GM23248 (cell line): ENCODE measurements at places on chromosomes 12 and 14. TPM values are rescaled to one million over a fixed set of nuclear protein-coding genes. Genes with fewer than 3 reads are reported as not detected.
A peak's percentile ranks its signal among the peaks of the same experiment; 100 is the strongest.

The KRT1 gene
- total RNA-seq = not detected in 2 replicates

The PLEKHA5 gene
- total RNA-seq = 12.1 and 12.4 TPM in 2 replicates

The PLCZ1 gene
- total RNA-seq = not detected in 2 replicates

The CMA1 gene
- not detected in 2 replicates for total RNA-seq

GRCh38 chr12:84415946-84416345 lies 496.7 kb downstream of the SLC6A15 start:
- H3K36me3 ChIP-seq = no peaks in the 10 kb centered on the region
- no peak for DNase-seq
- peaks cover 5% of the 10 kb centered on the region; the same call in 1 of the 2 replicates for H3K4me1 ChIP-seq
- no peak overlapping the region for H3K4me3 ChIP-seq
- H3K27ac ChIP-seq = no peak overlapping the region
- no peaks in the 10 kb centered on the region for H3K27me3 ChIP-seq

GRCh38 chr14:53651096-53651740 lies 305.4 kb downstream of the BMP4 start:
- H3K27me3 ChIP-seq = no peaks in the 10 kb centered on the region; the same call in 1 of the 2 replicates
- no peak for DNase-seq
- no peaks in the 10 kb centered on the region for H3K36me3 ChIP-seq
- no peaks in the 10 kb centered on the region for H3K4me1 ChIP-seq
- no peak overlapping the region for H3K27ac ChIP-seq
- H3K4me3 ChIP-seq = no peak overlapping the region

- no peak for DNase-seq
- no peak overlapping the region for H3K4me3 ChIP-seq
- no peak overlapping the region for H3K27ac ChIP-seq
Observed at GRCh38 chr14:81841346-81841745, 307.7 kb upstream of the SEL1L start.

DNA sequence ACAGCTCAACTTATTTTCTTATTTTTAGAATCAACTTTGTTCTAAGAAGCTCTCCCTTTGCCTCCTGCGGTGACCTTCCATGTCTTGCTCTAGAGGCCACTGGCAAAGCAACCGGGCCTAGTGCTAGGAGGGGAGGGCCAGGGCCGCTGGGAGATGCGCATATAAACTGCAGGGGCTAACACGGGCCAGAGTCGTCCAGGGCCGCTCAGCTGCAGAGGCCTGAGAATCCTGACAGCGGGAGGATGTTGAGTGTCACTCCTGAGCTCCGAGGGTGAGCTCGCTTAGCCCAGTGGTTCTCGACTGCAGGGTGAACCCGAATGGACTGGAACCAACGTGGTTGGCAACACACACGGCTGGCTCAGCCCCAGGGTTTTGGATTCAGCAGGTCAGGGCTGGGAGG lies 6.5 kb upstream of the PIWIL1 start:
- no peak overlapping the region for H3K4me3 ChIP-seq
- DNase-seq = no peak
- no peaks in the 10 kb centered on the region for H3K4me1 ChIP-seq
- no peak overlapping the region for H3K27ac ChIP-seq

DNA sequence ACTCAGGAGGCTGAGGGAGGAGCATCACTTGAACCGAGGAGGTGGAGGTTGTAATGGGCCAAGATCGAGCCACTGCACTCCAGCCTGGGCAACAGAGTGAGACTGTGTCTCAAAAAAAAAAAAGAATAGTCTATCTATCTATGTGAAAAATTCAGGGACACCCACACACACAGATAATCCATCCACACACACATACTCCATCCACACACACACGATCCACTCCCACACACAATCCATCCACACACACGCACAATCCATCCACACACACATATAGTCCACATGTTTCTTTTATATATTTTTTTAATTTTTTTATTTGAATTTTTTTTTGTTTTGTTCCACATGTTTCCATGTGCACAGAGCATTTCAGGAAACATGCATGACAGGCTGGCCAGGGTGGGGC lies 3.3 kb downstream of the SDS start:
- DNase-seq = no peak
- H3K27ac ChIP-seq = no peak overlapping the region
- H3K4me3 ChIP-seq = no peak overlapping the region
- no peaks in the 10 kb centered on the region for H3K27me3 ChIP-seq
- no peaks in the 10 kb centered on the region for H3K36me3 ChIP-seq

DNA sequence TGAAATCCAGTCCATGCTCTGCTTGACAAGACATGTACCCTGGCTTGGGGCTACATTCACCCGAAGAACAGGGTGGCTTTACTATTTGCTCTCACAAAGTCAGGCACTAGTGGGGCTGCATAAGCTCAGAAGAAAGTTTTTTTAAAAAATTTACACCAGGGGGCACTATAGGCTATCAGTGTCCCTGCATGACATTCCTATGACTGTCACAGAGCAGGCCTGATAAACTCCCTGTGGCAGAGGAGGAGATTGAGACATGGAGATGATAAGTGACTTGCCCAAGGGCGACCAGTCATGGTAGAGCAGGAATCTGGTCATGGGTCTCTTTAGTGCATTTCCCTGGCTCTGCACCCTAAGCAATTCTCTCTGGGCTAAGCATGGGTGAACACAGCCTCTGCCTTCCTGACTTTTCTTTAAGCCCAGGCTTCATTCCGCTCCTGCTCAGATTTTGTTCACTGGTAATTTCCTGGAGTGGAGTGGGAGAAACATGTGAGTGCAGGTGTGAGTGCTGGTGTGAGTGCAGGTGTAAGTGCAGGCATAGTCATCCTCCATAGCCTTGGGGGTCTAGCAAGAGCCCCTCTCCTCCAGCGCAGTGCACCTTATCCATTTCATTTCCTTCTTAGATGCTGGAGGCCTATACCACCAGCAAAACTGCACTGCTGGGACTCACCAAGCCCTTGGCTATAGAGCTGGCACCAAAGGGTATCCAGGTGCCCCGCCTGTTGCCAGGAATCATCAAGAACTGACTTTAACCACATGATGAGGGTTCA lies 91.6 kb downstream of the DHRS2 start:
- no peak overlapping the region for H3K4me3 ChIP-seq
- H3K4me1 ChIP-seq = no peaks in the 10 kb centered on the region
- no peak overlapping the region for H3K27ac ChIP-seq
- H3K27me3 ChIP-seq = no peaks in the 10 kb centered on the region; the same call in 1 of the 2 replicates
- peak; percentile 75 for DNase-seq

DNA sequence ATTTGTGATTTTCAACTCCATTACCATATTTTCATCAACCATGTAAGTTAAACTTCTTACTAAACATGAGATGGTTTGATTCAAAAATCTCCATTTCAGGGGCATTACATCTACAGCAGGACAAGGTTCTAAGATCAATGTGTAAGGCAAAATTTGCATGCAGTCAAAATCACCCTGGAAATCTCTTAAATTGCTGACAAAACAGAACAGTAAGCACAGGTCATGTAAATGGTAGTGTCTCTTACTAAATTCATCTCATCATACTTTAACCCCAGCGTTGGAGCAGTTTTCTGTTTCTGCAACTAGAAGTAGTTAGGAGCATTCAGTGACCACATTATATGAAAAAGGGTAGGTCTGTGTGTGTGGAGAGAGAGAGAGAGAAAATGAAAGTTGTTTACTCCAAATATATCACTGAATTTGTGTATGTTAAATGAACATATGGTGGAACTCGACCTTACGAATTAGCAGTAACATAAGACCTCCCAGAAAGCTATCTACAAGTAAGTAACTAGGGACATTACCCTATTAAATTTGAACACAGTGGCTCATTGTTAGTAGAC lies 227.5 kb downstream of the SSPN start:
- H3K27ac ChIP-seq = no peak overlapping the region
- no peak overlapping the region for H3K4me3 ChIP-seq
- DNase-seq = no peak
- H3K36me3 ChIP-seq = no peaks in the 10 kb centered on the region
- H3K27me3 ChIP-seq = no peaks in the 10 kb centered on the region

- H3K36me3 ChIP-seq = no peaks in the 10 kb centered on the region
- H3K27ac ChIP-seq = no peak overlapping the region
- no peak overlapping the region for H3K4me3 ChIP-seq
- DNase-seq = no peak
- H3K27me3 ChIP-seq = no peaks in the 10 kb centered on the region
Observed at GRCh38 chr12:90239732-90240260, 531.2 kb upstream of the ATP2B1 start.

DNA sequence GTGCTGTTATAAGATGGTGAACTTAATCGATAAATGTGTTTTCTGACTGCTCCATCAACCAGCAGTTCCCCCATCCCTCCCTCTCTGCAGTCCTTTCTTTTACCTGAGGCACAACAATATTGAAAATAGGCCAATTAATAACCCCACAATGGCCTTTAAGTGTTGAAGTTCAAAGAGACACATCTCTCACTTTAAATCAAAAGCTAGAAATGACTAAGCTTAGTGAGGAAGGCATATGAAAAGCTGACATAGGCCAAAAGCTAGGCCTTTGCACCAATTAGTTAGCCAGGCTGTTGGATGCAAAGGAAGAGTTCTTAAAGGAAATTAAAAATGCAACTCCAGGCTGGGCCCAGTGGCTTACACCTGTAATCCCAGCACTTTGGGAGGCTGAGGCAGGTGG lies 43.7 kb downstream of the SAV1 start:
- no peak overlapping the region for H3K27ac ChIP-seq
- H3K4me3 ChIP-seq = no peak overlapping the region
- H3K36me3 ChIP-seq = no peaks in the 10 kb centered on the region; the same call in 1 of the 2 replicates
- no peaks in the 10 kb centered on the region for H3K4me1 ChIP-seq
- no peaks in the 10 kb centered on the region for H3K27me3 ChIP-seq

DNA sequence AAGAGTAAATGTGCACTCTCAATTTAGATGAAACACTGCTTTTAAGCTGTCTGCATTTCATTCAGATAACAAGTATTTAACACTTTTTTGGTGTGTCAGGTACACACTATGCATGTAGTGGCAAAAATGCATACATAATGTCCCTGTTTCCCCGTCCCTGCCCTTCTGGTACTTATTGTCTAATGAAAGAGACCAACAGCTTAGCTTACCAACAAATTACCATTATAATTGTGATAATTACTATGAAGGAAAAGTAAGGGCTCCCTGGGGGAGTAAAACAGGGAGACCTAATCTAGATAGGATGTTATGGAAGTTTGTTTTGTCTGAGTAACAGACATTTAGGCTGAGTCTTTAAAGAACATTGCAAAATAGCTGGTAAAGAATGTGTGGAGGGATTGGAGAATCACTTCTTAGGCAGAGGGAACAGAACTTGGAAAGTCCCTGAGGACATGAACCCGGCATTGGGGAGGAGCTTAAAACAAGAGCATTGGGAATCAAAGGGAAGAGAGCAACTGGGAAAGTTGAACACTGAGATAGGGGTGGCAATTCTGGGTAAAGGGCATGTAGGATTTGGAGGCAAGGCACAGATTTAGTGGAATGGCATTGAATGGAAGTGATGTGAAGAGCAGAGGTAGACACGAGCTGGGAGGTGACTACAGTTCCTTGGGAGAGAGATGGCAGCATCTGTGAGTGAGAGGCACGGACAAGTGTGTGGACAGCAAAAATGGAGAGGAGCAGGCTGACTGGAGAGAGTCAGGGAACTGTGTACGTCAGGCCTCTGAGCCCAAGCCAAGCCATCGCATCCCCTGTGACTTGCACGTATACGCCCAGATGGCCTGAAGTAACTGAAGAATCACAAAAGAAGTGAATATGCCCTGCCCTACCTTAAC lies 181.6 kb downstream of the GRIP1 start:
- no peaks in the 10 kb centered on the region for H3K36me3 ChIP-seq
- no peak overlapping the region for H3K27ac ChIP-seq

GRCh38 chr14:104998801-104999200 lies 13.2 kb downstream of the CLBA1 start:
- no peaks in the 10 kb centered on the region for H3K27me3 ChIP-seq
- no peaks in the 10 kb centered on the region for H3K4me1 ChIP-seq
- H3K27ac ChIP-seq = no peak overlapping the region

DNA sequence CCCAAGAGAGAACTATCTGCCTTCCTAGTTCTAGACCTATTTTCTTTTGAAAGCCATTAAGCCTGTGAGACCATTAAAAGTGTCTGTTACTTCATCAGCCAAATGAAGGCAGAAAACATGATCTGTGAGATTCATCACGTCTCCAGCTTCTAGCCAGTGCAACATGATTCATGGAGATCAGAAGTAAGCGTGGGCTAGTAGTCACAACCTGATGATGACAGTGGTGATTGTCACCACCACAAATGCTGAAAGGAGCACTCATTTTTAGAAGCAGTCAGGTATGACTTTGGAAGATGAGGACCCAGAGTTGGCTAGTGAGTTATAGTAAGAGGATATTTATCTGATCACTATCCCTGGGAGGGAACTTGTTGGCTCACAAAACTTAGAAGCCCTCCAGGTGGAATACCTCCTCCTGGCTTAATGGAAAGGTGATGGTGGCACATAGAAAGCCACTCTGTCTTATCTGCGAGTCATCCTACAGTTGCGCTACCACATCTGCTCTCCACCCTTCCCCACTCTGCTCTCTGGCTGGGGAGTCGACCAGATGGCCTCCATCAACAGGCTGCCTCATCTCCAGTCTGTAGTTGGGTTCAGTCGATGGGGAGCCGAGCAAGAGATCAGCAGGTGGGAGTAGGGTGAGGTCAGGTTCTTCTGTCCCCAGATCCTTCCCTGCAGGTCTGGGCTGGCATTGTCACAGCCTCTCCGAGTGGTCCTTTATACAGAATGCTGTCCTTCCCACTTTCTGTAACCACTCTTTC lies 317.6 kb upstream of the FKBP4 start:
- H3K27ac ChIP-seq = no peak overlapping the region
- DNase-seq = peak; percentile 51
- no peak overlapping the region for H3K4me3 ChIP-seq
- H3K27me3 ChIP-seq = no peaks in the 10 kb centered on the region
- peaks cover 8% of the 10 kb centered on the region; the same call in 1 of the 2 replicates for H3K4me1 ChIP-seq
- H3K36me3 ChIP-seq = no peaks in the 10 kb centered on the region; the same call in none of the 2 replicates

GRCh38 chr12:34605955-34606748 lies 583.9 kb downstream of the ALG10 start:
- no peaks in the 10 kb centered on the region for H3K27me3 ChIP-seq
- no peak overlapping the region for H3K4me3 ChIP-seq
- H3K27ac ChIP-seq = no peak overlapping the region

DNA sequence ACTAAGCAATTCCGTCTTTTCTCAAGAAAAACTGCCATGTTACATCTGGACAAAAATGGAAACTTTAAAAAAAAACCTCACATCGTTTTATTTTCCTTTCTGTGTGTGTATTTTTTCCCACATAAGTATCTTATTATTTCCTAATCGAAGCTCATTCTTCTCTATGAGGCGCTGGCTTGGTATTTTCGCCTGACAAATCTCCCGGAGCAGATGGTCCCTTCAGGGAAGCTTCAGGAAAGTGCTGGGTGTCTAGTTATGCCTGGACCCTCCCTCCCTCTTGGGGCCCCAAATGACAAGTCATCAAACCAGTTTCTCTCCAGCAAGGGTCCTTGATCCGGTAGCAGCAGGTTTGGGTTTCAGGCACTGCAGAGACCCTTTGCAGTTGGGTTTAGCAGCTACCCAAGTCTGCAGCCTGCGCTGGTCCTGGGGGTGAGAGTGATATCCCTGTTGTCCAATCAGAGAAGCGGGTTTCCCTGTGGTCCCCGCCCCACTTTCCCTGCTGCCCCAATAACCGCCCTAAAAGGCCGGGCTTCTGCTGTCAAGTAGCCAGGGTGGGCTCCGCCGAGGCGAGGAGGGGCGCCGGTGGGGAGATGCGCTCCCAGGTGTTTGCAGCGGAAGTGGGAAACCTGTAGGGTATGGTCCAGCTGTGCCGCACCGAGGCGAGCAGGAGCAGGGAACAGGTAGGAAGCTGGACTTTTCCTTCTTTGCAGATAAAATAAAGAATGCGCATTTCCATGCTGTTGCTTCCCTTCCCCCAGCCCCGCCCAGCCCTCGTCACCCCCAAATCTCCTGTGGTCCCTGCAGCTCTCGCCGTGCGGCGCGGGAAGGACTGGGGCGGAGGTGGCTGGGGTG lies at the start of gene CNTN1:
TSS of gene CNTN1 (plus strand) at position 527 of the 852 bp plus-strand sequence.
- no peaks in the 10 kb centered on the region for H3K36me3 ChIP-seq
- H3K4me1 ChIP-seq = no peaks in the 10 kb centered on the region
- DNase-seq = peak; percentile 65
- H3K27ac ChIP-seq = no peak within 1 kb of the TSS
